Neural progenitor cell (in vitro differentiated cells): ENCODE measurements at places on chromosomes 1 and 21. TPM values are rescaled to one million over a fixed set of nuclear protein-coding genes. Genes with fewer than 3 reads are reported as not detected.

DNA sequence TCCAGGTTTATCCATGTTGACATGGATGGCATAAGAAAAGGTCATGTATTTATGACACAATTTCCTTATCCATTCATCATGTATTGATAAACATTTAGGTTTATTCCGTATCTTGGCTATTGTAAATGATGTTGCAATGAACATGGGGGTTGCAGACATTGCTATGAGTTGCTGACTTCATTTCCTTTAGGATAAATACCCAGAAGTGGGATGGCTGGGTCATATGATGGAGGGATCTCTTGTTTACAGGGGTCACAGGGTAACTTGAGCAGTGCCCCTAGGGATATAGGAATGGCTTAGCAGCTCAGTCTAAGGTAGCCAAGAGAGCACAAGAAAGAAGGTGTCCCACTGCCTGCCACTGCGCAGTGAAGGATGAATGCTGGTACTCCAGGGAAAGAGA is 229.6 kb upstream of the COA6 start:
- no peak for DNase-seq

- no peak for DNase-seq
Measured at GRCh38 chr1:211610779-211611556, 32.0 kb upstream of the SLC30A1 start.

- no peak for DNase-seq
Measured at GRCh38 chr1:7536891-7537591, 234.1 kb upstream of the VAMP3 start.

- DNase-seq = no peak
Measured at GRCh38 chr1:60989749-60990713, 92.3 kb upstream of the NFIA start.

The RAB7B gene
- 0.22 TPM in 1 of 2 replicates, not detected in the other for total RNA-seq

DNA sequence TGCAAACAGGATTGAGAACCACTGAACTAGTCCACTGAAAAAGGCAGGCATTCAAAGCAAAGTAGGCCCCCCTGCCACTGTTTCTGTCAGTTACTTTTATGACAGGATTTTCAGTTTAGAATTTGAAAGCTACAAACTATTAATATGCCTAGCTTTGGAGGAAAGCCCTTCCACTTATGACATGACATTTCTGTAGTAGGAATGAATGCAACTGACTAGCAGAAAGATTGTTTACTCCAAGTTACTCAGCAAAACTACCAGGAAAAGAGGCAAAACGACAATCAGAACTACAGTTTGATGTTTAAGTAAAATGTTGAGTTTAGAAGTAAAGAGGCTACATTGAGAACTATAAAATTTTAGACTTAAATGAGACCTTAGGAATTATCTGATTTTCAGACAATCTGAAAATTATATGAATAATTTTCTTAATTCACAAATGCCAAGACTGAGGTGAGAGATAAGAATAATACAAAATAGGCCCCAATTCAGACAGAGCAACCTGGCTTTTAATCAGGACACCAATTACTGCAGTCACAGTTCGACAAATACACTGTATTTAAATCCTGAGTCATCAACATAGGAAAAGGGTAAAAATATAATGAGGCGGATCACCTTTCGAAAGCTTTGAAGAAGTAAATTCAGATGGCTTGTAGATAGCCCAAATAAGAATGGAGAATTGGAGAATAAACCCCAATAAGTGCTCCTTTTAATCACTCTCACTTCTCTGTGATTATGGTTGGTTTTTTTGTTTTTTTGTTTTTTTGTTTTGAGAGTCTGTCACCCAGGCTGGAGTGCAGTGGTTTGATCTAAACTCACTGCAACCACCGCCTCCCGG is 2.2 kb downstream of the PRKAB2 start:
- no peak for DNase-seq
